ENCODE measurements at places on chromosomes 7 and 10.

DNA sequence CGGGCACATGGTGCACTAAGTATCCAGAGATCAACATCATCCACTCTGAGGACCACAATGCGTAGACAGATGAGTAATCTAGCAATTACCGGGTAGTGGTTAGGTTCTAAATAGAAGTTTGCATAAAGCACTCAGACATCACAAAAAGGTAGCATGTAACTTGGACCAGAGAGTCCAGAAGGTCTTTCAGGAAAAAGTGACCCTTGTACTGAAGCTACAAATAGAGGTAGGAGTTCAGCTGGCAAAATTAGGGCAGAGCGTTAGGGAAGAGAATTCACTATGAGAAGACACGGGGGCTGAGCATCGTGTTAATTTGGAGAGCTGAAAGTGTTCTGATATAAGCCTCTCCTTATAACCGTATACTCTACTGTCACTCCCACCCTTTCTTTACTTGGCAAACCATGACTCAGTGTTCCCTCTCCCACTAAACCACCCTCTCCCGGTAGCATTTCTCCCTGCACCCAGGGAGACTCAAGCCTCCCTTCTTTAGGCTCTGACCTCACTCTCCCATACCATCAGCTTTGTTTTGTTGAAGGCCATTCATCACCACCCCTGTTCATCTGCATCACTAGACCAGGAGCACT, 222.2 kb upstream of the FZD1 start:
- DNase-seq, result no peak

- DNase-seq, result no peak
These were observed 16.5 kb downstream of the MYH16 start for GRCh38 chr7:99289185-99289584.

DNA sequence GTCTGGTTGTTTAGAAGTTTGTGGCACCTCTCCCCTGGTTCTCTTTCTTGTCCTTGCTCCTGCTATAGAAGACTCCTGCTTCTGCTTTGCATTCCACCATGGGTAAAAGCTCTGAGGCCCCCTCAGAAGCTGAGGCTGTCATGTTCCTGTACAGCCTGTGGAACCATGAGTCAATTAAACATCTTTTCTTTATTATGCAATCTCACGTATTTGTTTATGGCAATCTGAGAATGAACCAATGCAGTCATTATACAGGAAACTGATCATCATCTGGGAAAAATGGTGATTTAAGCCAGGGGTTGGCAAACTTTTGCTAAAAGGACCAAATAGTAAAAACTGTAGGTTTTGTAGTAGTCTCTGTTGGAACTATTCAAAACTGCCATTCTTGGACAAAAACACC, 175.4 kb downstream of the CSTF2T start:
- no peak for DNase-seq

- no peak for DNase-seq
These were observed 39.1 kb downstream of the NKX2-3 start for GRCh38 chr10:99571816-99572215.

DNA sequence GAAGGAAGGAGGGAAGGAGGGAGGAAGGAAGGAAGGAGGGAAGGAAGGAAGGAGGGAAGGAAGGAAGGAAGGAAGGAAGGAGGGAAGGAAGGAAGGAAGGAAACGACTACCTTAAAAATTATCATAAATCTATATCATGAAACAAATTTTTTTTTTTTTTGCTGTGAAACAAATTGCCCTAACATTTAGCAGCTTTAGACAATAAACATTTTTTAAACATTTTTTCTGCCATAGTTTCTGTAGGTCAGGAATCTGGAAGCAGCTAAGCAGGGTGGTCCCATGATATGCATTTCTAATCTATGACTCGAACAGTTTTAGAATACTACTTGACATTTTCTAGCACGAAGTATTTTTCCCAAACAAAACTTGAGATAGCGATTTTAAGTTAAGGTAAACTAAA, 42.9 kb upstream of the TSPAN13 start:
- no peak for DNase-seq

DNA sequence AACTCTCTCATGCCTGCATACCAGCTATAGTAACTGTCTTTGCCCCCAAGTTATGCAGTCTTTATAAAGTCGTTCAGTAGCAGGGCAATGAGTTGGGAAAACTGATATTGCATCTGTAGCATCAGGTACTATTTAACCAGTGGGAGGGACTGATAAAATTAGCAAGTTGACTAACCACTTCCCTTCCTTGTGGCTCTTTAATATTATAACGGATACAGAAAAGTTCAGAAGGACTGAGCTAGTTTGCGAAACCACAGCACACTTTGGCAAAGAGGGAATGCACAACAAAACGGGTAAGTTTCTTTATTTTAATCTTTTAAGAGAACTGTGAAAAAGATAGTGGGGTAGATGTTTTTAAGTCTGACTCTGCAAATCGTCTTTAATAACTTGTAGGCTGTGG, 205.3 kb upstream of the HDAC9 start:
- no peak for DNase-seq

DNA sequence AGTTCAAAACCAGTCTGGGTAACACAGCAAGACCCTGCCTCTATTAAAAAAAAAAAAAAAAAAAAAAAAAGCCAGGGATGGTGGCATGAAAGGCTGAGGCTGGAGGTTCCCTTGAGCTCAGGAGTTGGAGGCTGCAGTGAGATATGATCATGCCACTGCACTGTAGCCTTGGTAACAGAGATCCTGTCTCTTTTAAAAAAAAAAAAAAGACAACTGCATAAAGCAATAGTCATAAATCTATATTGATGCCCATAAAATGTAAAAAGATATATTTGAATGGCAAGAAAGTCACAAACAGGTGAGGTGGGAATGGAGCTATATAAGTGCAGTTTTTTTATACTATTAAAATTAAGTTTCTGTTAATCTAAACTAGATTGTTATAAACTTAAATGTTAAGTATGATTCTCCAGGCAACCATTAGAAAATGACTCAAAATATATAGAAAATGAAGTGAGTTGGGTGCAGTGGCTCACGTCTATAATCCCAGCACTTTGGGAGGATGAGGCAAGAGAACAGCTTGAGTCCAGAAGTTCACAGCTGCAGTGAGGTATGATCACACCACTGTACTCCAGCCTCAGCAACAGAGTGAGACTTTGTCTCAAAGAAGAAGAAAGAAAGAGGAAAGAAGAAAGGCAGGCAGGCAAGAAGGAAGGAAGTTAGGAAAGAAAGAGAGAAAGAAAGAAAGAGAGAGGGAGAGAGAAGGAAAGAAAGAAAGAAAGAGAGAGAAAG, 13.4 kb upstream of the HNRNPH3 start:
- no peak for DNase-seq

DNA sequence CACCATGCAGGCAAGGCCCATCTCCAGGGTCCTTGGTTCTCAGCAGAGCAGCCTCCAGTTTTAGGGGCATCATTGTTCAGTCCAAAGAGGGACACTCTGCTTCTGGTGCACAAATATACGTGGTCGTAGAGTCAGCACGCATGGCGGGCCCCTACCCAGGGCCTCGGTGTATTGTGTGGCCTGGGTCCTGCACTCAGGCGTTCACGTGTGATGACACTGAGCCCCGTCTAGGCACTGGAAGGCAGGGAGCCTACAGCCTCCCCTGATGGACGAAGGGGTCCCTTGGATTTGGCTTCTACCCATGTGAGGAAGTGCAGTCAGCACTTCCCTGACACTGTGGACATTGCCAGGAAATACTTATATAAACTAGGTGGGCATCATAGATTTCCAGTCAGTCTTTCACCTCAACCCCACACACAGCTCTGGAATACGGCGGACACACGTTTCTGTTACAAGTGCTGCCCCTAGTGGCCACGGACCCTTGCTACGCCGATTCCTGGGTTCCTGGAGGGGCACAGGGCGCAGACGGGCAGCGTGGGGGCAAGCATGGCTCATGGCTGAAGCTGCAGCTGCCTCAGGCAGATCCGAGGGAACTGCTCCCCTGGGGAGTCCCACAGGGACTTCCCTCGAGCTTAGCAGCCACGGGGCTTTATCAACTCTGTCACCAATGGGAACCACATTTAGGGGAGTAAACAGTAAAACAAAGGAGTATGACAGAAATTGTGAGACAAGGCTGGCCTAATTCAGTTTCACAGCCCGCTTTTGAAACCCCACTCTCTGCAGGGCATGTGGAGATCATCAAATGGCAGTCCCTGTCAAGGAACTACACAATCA, 25.4 kb downstream of the AIFM2 start:
- DNase-seq, result no peak

GRCh38 chr10:99748823-99749451, 16.9 kb downstream of the CUTC start:
- no peak for DNase-seq

DNA sequence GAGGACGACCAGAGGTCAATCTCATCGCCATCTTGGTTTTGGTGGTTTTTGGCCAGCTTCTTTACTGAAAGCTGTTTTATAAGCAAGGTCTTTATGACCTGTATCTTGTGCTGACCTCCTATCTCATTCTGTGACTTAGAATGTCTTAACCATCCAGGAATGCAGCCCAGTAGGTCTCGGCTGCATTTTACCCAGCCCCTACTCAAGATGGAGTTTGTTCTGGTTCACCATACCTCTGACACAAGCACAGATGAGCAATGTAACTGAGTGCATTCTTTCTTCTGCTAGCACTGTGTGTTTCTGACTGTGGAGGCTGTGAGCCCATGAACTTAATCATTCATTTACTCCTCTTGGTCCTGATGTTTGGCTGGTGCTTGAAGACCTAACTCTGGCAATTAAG, 794.5 kb upstream of the CELF2 start:
- no peak for DNase-seq

DNA sequence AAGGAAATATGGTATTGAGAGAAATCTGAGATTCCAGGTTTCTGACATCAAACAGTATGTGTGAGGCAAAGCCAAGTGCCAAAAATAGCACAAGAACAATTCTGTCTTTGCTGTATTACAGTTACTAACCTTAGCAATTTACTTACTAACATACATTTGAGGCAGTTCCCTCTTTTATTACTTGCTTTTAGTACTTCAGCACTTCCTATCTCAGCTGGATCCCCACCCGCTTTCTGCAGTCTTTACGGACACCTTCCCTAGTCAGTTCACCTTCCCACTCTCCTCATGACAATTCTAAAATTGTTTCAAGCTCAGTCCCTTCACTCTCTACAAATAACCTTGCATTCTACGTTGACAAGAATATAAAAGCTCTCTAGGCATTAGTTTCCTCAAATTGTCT, 79.2 kb downstream of the ELAPOR2 start:
- DNase-seq, result no peak

GRCh38 chr10:62076891-62077290, 175.4 kb downstream of the ARID5B start:
- DNase-seq, result no peak

GRCh38 chr7:47940088-47941013, 7.9 kb downstream of the PKD1L1 start:
- no peak for DNase-seq

- DNase-seq, result no peak
These were observed 23.4 kb downstream of the AIFM2 start for GRCh38 chr10:70109064-70109729.

GRCh38 chr7:30659312-30659711, 22.9 kb downstream of the CRHR2 start:
- no peak for DNase-seq

DNA sequence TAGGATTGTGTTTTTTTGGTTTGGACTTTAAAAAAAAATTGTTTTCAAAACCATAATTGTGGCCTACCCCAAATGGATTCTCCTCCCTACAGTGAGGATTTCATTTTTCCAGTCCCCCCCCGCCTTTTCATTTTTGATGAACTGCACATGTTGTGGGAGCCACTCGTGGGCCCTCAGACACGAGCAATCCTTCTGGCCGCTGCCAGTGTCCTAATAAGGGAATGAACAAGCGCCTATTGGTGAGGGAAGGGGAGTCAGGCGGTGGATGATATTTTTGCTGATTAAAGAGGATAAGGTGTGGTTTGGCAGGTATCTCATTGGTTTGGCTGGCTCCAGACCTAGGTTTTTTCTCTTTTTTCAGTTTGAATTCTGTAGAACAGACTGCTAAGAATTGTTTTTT, 78.7 kb upstream of the AGBL3 start:
- DNase-seq, result no peak

DNA sequence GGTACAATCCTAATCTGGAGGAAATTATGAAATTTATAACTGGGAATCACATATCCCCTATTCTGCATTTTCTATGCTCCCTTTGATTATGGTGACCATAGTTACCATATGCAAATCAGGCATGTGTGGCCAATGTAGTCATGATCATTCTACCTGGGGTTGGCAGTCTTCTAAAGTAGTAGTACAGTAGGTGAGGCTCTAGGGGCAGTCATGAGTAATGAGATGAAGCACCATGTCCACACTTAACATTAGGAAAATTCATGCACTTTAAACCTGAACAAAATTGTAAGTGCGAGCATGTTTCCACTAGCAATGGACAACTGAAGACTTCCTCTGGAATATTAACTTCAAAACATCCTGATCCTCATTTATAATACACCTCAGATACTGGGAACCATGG, 545.9 kb downstream of the SUGCT start:
- no peak for DNase-seq

GRCh38 chr7:69701288-69701687, 103.0 kb downstream of the AUTS2 start:
- no peak for DNase-seq

DNA sequence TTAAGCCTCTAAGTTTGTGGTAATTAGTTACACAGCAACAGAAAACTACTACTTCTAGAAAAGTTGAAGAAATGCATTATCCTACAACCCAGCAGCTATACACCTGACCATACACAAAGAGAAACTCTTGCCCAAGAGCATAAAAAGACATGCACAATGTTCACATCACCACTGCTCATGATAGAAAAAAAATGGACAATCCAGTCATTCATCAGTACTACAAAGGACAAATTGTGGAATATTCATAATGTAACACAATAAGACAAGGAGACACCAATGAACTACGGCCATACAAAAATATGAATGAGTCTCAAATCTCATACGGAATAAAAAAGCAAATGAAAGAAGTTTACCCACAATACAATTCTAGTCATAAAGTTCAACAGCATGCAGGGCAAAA, 87.4 kb downstream of the ZFAND4 start:
- no peak for DNase-seq
